ENCODE measurements at places on chromosomes 6 and 20.

DNA sequence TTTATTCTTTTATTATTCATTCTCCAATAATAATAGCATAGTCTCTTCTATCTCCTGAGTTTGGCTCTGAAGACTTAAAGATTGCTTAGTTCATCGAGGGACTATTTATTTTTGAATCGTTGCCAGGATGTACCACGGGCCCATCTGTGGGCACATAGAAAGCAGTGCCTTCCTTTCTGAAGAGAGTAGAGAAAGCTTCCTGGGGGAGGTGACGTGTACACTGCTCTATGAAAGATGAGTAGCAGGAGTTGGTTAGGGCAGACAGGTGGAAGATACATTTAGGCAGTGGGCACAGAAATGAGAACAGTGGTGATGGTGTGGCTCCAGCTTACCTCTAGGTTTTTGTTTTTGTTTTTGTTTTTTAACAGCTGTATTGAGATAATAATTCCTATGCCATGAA, 98.4 kb downstream of the CDKAL1 start:
- no peak for DNase-seq

DNA sequence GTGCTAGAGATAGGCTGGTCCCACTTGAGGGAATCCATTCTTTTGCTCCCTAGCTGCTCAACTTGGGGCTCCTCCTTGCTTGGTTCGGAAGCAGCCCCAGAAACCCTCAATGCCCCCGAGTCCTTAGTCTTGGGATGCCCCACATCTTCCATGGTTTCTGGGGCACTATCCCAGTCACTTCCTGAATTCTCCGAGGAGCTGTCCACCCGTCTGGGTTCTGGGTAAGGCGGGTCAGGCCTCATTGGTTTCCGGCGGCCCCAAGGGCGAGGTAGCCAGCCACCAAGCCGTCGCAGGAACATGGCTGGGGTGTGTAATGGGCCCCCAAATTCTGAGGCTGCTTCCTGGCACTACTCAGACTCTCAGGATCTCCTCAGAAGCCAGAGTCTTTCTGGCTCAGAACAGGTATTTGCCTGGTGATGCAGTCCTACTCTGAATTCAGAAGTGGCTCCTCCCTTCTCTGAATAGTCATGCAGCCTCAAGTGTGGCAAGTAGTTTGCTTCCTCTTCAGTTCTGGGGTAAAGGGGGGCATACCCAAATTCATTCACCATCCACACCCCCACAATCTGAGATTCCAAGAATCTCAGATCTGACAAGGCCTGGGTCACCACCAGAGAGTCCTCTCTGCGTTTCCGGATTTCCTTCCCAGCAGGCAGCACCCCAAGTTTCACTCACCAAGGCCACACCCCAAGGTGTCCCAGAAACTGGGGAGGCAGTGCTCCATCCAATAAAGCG, 763 bp downstream of the C6orf47 start:
- no peak for DNase-seq

- DNase-seq, result no peak
These were observed 39.8 kb downstream of the HLA-A start for GRCh38 chr6:29982097-29982496.

GRCh38 chr6:20700375-20700774, 166.1 kb downstream of the CDKAL1 start:
- DNase-seq, result no peak

DNA sequence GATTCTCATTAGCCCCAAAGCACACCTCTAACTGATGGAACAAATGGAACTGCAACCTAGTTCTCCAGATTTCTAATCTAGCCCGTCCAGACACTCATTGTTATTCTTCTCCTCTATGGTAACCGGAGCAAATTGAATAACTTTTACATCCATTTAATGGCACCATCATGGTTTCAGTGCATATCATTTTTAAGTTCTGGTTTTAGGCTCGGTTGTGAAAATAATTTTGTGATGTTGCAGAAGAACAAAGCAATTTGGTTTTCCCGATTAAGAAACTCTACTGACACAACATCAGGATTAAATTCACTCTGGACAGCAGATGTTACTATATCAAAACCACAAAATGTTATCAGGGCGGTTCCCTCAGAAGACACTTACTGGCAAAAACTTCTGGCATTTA, 42.5 kb upstream of the HBS1L start:
- DNase-seq, result no peak

DNA sequence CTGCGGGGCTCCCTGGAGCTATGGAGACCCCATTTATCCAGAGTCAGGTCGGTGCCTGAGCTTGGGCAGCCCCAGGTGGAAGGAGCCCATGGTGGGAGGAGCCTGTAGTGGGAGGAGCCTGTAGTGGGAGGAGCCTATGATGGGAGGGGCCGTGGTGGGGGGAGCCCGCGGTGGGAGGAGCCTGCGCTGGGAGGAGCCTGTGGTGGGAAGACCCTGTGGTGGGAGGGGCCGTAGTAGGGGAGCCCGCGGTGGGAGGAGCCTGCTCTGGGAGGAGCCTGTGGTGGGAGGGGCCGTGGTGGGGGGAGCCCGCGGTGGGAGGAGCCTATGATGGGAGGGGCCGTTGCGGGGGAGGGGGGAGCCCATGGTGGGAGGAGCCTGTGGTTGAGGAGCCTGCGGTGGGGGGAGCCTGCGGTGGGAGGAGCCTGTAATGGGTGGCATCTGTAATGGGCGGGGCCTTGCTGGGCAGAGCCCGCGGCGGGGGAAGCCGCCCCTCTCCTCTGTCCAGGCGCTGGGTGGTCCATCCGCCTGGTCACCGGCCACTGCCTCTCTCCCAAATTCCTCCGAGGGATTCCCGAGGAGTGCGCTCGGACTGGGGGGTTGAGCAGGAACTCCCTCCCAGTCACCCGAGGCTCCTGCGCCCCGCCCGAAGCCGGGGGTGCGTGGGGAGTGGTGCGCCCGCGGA, 567 bp upstream of the FNDC11 start:
- no peak for DNase-seq

DNA sequence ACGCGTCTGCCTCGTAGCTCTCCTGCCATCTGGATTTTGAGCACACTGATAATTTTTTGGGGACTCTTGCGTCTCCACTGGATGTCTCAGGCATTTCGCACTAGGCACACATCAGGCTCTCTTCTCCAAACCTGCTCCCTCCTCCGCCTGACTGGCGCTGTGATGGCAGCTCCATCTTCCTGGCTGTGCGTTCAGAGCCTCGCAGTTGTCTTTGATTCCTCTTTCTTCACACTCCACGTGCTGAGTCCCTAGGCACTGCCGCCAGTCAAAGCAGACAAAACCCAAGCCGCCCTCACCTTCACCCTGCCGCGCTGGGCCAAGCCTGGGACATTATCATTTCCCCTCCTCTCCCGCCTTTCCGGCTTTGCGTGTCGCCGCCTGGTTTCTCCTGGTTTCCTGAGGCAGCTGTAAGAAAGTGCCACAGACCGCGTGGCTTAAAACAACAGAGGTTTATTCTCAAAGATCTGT, 778 bp downstream of the PSMG4 start:
- no peak for DNase-seq

GRCh38 chr6:135906542-135906941, 55.0 kb downstream of the PDE7B start:
- no peak for DNase-seq

- no peak for DNase-seq
These were observed 519.6 kb downstream of the DOK5 start for GRCh38 chr20:54995011-54995410.

DNA sequence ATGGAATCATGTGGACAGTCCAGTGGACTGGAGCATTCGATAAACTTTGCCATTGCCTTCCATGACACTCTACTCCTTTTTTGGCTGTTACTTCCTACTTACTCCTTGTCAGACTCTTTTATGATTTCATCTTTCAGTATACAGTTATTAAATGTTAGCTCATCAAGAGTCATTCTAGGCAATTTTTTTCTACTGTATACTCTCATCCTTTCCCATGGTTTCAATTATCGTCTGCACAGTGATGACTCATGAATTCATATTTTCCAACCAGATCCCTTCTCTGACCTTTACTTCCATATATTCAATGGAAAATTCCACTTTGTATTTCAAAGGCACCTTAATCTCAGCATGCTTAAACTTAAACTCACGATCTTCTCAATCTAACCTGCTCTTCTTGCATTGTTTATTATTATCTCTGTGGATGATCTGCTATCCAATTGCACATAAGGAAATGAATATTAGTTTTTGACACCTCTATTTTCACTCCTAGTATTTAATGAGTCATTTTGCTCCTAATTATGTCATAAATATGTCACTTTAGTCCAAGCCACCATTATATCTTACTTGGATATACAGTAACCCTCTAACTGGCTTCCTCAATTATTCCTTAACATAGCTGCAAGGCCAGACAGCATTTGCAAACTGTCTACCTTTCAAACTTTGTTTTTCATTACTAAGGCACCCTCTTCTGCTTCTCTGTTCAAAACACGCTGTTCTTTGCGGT, 427.5 kb downstream of the PHF3 start:
- DNase-seq, result no peak

DNA sequence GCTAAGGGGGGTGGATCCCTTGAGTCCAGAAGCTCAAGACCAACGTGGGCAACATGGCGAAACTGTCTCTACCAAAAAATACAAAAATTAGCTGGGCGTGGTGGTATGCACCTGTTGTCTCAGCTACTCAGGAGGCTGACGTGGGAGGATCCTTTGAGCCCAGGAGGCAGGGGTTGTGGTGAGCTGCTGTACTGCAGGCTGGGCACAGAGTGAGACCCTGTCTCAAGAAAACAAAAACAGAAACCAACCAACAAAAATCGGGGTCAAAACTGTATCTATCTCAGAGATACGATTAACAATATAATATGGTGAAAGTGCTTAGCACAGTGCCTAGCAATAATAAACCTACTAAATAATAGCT, 20.7 kb upstream of the BCAS1 start:
- no peak for DNase-seq

- no peak for DNase-seq
These were observed 270.0 kb upstream of the MARCKS start for GRCh38 chr6:113587078-113587699.

DNA sequence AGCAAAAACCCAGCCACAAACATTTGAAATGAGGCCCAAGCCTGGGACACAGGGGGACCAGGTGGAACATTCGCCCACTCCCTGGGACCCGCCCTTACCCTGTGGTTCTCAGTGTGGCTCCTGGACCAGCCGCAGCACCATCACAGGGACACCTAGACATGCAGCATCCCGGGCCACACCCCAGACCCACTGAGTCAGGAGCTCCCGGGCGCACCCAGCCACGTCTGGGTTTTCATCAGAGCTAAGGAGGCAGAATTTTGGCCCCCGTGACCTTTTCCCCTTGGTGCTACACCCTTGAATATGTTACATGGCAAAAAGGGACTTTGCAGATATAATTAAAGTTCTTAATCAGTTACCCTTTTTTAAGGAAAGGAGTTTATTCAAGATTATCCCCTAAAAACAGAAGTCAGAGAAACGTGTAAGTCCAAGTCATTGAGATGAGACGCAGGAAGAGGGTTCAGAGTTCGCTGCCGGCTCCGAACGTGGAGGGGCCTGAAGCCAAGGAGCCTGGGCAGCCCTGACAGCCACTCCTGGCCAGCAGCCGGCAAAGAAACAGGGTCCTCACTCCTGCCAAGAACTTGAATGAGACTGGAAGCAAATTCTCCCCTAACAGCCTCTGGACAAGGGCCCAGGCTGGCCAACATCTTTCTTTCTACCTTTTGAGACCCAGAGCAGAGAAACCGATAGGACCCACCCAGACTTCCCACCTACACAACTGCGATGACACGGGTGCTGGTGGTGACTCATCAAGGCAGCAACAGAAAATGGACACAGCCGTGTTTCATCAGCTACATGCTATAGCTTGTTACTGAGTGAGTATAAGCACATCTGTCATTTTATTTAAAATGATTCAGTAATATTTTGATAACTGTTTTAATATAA, 25.3 kb downstream of the BFSP1 start:
- no peak for DNase-seq

DNA sequence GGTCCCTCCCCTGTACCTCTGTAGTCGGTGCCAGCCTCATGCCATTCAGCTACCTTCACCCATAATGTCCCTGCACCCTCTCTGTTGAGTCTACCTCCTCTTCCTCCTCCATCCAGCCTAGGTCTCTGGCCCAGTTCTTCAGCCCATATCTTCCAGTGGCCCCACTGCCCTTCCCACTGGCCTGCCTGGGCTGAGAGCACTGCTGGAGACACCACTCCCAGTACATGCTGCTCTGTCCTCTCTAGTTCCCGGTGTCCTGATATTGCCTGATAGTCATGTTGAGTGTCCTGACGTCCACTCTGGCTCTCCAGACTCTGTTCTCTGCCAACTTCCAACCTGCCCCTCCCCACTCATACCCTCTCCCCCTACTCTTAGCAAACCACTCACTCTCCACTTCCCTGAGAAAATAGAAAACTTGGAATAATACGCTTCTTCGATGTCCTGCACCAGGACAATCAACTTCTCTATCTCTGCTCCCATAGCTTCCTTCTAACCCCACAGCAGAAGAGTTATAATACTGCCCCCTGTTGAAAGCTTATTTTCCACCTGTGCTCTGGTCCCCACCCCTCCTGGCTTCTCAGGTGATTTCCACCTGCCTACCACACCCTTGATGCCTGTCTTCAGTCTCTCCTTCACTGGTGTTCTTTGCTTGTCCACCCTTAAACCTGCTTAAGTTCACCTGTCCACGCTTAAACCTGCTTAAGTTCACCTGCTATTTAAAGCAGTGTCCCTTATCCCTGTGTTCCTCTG, 19.8 kb downstream of the SLC22A3 start:
- DNase-seq, result no peak

DNA sequence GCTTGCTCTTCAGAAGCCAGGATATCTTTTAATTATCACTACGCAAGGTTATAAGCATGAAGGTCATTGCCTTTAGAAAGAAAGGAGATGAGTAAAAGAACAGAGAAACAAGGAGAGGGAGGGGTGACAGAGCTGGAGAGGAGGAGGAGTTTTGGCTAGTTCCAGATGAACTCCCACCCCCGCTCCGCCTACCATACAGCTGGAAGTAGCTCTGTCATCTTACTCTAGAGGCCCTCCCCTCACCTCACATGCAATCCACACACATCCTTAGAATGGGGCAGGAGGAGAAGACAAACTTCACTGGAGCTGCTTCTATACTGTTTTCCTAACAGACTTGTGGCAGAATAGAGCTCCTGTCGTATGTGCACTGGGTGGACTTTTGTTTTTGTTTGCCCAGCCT, 144.7 kb downstream of the SCML4 start:
- DNase-seq, result no peak

GRCh38 chr6:119526561-119527230, 177.1 kb upstream of the MAN1A1 start:
- DNase-seq, result no peak

- DNase-seq, result no peak
These were observed 31.1 kb downstream of the NCOA7 start for GRCh38 chr6:125821825-125822281.

- no peak for DNase-seq
These were observed 20.1 kb upstream of the ISM1 start for GRCh38 chr20:13200767-13201500.

- DNase-seq, result no peak
These were observed 111.4 kb downstream of the WDR27 start for GRCh38 chr6:169590376-169590939.

Measured in GM19239 (cell line).